ENCODE measurements at places on chromosomes 12 and 14. TPM values are rescaled to one million over a fixed set of nuclear protein-coding genes. Genes with fewer than 3 reads are reported as not detected.

GRCh38 chr12:2222691-2223090, 169.9 kb downstream of the CACNA1C start:
- DNase-seq: no peak

Gene GLIPR1L2
- polyA plus RNA-seq: 1.3 TPM

DNA sequence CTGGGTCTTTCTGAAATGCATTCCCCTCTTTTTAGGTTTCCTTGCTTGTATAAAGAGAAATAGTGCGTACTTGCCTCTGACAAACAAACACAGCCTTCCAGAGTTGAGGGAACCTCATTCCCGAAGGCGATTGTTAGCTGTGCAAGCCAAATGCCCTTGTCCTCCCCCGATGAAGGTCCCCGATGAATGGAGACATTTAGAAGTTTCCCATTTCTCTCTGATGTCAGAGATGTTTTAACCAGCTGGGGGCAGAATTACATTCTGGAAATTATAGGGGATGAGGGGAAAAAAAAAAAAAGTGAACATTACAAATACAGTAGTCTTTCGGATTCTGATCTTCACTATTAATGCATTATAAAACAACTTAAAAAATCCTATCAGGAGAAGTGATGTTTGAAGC, 366.8 kb downstream of the VRK1 start:
- DNase-seq: no peak

Gene TMEM253
- polyA plus RNA-seq: 62.3 TPM

DNA sequence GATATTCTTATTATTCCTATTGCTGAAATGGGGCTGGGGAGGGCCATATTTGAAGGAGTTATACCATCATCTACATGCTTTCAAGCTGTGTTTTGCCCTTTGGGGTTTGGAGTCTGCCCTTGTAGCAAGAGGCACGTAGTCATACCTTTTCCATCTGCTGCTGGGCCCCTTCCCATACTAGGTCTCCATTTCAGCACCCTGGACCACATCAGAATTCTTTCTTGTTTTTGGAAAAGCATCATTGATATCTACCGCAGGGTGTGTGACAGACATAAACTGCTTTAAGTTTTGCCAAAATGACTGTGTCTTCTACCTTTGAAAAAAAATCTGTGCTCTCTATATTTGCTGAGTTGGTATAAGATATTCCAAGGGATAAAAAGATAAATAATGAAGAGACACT, 12.3 kb upstream of the DUSP6 start:
- DNase-seq: no peak

Gene FOXG1
- not detected for polyA plus RNA-seq

Gene NELL2
- 99.9 TPM for polyA plus RNA-seq

GRCh38 chr12:109740694-109741245, 27.1 kb downstream of the FAM222A start:
- no peak for DNase-seq

Gene LMNTD1
- 0.22 TPM for polyA plus RNA-seq

Gene EID3
- 2.4 TPM for polyA plus RNA-seq

DNA sequence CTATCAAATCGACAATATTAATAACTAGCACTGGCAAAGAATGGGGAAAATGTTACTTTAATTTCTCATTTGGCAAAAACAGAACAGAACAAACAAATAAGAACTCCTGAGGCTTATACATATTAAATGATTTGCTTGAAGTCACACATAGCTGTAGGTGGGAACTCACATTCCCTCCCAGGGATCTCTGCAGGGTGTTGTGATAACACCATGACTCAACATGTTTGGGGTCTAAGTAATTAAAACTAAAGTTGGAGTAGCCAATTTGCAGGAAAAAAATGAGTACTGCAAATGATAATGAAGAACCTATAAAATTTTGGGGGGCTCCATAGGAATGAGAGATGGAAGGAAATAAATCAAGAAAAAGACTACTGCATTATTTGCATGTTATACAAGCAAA, 27.5 kb downstream of the UNC79 start:
- no peak for DNase-seq

Gene E2F7
- 3.7 TPM for polyA plus RNA-seq

DNA sequence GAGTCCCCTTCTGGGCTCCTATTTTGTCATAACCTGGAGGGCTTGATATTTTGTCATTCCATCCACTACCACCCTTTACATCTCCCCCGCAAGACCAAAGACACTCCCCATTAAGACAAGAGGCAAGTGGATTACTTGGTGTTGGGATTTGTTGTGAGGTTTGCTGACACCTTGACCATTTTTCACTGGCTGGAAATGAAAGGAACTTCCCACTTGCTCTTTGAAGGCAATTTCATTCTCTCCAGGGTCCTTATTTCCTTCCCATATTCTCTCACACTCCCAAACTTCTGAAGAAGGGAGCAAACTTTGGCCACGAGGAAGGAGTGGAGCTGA, 14.9 kb downstream of the AGAP2 start:
- DNase-seq: no peak

Gene RPGRIP1
- 0.49 TPM for polyA plus RNA-seq

DNA sequence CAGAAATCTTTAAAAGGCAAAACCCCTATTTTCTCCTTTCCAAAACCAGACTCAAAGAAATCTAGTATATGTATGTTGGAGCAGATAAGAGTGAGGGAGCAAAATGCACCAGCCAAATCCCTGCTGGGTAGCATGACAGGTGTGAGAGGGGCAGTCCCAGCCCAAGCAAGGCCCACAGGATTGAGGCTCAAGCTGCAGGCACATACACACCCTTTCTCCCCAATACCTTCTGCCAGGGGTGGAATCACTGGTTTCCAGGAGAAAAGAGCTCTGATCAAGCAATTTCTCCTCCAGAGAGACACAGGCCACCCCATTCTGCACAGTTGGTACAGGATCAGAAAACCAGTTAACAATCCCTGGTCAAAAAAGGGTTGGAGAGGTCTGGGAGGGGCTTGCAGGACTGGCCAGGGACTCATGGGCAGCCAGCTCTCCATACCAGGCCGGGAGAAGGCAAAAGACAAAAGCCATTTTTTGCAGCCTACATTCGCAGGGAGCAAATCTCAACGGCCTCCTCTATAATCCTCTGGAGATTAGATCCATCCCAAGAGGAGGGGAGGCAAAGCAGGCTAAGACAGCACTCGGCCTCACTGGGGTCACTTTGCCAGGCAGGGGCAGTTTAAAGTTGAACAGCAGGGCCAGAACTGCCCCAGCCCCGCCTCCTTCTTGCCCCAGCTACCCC, 2.1 kb downstream of the KMT2D start:
- no peak for DNase-seq

DNA sequence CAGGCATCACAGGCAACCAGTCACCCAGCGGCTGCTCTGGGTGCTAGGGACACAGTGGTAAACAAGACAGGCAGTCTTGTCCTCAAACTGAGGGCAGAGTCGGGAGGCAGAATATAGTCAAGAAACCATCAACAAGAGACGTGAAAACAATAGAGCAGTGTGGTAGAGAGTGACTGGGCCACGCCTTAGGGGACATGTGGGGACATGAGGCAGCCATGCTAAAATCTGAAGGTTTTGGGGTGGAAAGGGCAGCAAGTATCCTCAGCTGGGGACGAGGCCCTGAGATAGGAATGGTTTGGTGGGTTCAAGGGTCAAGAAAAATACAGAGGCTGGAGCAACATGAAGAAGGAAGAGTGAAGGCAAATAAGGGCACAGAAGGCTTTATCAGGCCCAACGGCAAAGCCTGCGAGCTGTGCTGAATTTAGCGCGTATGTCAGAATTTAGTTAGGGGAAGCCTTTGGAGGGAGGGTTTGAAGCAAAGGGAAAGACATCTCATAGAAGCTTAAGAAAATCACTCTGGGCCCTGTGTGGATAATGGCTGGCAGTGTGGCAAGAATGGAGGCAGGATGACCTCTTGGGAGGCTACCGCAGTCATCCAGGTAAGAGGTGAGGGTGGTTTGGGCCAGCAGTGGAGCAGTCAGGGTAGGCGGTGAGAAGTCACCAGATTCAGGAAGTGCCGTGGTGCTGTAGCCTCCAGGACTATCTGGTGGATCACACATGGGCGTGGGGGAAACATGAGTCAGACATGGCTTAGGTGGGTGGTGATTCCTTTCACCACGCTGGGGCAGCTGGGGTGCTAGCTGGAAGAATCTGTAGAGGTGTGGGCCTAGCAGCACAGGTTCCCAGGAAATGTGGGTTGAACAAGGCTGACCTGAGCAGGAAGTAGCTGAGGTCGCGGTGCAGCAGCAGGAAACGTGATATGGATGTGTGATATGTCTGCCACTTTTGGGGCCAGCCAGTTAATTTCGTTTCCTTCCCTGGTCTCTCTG, 3.0 kb downstream of the EVL start:
- no peak for DNase-seq

- no peak for DNase-seq
These were observed 18.7 kb downstream of the MANSC1 start for GRCh38 chr12:12331244-12331771.

GRCh38 chr12:24772813-24773212, 176.1 kb downstream of the BCAT1 start:
- no peak for DNase-seq

Gene PUS1
- polyA plus RNA-seq: 26.1 TPM

DNA sequence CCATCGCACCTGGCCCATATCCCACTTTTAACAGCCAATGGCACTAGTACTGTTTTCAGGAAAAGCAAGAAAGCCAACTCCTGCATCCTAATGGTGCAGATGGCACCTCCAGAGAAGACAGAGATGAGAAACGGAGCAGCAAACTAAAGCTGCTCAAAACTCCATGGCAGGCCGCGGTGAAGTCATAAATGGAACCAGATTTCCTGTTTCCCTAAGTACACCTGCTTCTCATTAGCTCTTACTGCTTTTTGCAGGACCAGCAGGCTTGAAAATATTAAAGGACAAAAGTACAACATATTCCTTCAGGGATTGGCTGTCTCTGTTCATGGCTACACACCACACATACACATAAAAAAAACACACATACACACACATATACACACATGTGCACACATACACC, 36.7 kb upstream of the LGALS3 start:
- no peak for DNase-seq

Gene SRRM4
- polyA plus RNA-seq: 1.6 TPM

- no peak for DNase-seq
These were observed 38.2 kb downstream of the NCKAP5L start for GRCh38 chr12:49789992-49790391.

DNA sequence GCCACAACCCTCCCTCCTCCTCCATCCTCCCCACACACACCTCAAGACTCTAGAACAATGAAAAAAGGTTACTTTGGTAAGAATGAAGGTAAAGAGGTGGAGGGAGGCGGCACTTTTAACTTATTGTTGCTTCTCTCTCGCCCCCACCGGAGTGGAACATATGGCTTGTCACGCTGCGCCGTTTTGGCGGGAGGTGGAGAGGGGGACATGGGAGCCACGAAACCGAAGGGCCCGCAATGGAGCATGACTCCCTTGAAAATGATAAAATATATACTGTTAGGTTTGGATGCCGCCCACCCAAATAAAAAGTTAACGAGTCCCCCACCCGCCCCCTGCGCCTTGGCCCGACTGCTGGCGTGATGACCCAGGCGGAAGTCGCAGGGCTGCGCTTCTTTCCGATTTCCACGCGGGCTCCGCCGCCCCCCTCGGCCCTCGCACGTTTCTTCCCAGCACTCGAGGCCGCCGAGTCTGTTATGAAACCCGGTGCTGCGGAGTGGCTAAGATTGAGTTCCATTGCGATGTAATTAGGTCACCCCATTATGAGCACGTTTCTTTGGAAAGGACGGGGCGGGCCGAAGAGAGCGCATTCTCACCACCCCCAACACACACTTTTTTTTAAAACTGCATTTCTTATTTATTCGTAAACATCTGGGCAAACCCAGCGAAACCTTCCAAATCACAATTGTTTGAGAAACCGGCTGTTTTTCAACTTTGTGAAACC, 1.4 kb upstream of the ZFP36L1 start:
- DNase-seq: peak; percentile 87

DNA sequence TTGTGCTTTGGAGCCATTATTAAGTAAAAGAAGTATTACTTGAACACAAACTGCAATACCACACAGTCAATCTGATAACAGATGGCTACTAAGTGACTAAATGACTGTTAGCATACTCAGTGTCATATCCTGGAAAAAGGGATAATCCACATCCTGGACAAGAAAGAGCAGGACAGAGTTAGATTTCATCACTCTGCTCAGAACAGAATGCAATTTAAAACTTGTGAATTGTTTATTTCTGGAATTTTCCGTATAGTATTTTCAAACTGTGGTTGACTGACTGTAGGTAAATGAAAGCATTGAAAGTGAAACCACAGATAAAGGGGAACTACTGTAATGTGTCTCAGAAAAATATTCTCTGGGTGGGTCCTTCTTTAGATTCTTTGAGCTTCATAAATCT, 458.8 kb downstream of the TMEM117 start:
- DNase-seq: no peak

GRCh38 chr12:50069539-50069938, 12.1 kb downstream of the ASIC1 start:
- no peak for DNase-seq

Gene GLS2
- 1.5 TPM for polyA plus RNA-seq

GRCh38 chr12:131559517-131560516, 151.1 kb upstream of the SFSWAP start:
- no peak for DNase-seq

- no peak for DNase-seq
These were observed 57.2 kb upstream of the ZDHHC17 start for GRCh38 chr12:76706761-76707160.

GRCh38 chr14:96098309-96098998, 59.3 kb downstream of the C14orf132 start:
- peak; percentile 40 for DNase-seq

Gene CRIP1
- 136 TPM for polyA plus RNA-seq

DNA sequence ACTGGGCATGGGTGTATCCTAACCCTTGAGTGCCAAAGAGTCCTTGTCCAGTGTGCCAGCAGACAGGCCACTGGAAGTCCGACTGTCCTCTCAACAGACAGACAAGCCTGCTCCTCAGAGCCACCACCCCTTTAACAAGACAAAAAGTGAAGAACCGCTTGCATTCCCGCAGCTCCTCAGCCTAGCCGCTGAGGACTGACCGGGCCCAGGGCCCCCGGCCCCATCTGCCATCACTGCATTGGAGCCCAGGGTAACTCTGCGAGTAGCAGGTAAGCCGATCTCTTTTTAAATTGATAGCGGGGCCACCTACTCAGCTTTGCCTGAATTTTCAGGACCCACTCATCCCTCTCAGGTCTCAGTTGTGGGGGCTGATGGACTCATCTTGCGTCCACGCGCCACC, 68.9 kb downstream of the MOK start:
- DNase-seq: no peak

DNA sequence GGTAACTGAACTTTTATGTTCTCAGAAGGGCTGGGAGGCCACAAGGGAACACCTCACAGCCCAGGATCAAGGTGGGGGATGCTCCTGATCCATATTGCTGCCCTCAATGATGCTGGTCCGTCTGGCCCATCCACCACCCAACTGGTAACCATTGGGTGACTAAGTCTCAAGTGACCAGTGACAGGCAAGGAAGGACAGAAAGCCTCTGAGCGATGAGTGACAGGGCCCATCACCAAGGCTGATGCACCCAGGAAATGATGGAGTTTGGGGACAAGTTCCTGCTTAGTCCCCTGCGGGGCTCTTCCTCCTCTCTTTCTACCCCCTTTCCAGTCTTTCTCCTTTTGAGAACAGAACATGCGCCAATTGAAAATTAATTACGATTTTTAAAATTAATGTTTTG, 2.6 kb upstream of the MMP19 start:
- no peak for DNase-seq

DNA sequence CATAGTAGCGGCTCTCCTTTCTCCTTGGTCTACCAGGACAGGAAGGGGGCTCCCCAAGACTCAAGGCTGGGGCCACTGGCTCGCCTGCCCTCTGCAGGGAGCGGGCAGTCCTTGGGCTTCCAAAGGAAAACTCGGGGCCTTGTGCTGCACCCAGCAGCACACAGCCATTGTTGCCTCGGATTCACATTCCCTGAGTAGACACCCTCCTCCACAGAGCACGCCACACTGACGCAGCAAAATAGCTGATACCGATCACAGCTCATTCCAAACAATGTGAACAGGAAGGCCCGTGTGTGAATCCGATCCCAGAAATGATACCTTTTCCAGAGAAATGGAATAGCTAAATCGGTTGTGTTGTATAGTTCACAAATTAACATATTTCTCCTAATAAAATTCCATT, 65.1 kb upstream of the DYNC1H1 start:
- no peak for DNase-seq

All from large intestine (tissue), 12 donors.